ENCODE measurements at places on chromosomes 7 and 10.

GRCh38 chr10:79420974-79421688, 24.3 kb downstream of the ZCCHC24 start:
- DNase-seq, result no peak

DNA sequence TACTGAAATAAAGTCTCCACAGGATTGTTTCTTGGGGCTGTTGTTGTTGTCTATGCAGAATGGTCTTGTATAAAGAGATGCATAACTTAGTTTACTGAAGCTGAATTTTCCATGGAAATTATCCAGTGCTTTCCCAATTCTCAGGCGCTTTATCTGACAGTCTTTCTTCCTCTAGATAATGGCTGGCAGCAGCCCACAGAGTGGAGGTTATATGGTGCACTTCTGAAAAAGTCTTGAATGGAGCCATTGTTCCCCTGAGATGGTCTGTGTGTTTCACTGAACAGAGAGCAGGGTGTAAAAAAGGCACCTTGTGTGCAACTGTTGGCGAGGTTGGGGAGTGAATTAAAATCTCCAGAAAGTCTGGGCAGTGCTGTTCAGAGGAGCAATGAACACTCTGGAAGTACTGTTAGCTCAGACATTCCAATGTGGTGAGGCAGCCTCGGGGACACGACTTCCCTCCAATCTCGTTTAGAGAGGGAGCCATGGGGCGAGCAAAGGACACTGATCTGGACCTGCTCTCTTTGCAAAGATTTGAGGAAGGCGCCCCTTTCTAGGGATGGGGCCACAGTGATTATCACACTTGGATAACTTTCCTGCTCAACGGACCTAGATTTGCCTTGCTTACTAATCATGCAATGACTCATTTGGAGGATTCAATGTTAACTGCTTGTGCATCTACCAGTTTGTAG, 2.0 kb upstream of the PLCE1 start:
- no peak for DNase-seq

GRCh38 chr7:122896509-122896908, 10.2 kb upstream of the CADPS2 start:
- no peak for DNase-seq

GRCh38 chr7:80646083-80646865, 7.8 kb downstream of the CD36 start:
- DNase-seq, result no peak

DNA sequence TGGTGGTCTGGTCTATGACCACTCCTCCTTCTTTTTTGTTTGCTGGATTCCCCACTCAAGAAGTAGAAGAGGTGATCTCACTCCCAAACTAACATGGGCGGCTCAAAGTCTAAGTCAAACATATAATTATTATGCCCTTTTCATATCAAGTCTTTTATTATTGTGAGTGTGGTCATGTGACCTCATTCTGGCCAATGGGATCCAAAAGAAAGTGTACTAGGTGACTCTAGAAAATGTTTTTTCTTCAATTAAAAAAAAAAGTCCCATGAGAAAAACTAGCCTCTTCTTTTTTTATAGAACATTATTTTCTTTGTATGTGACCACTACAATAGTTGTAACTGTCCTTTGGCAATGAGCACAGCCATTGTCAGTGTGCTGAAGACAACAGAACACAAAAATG, 772.7 kb downstream of the KCNMA1 start:
- DNase-seq, result no peak

DNA sequence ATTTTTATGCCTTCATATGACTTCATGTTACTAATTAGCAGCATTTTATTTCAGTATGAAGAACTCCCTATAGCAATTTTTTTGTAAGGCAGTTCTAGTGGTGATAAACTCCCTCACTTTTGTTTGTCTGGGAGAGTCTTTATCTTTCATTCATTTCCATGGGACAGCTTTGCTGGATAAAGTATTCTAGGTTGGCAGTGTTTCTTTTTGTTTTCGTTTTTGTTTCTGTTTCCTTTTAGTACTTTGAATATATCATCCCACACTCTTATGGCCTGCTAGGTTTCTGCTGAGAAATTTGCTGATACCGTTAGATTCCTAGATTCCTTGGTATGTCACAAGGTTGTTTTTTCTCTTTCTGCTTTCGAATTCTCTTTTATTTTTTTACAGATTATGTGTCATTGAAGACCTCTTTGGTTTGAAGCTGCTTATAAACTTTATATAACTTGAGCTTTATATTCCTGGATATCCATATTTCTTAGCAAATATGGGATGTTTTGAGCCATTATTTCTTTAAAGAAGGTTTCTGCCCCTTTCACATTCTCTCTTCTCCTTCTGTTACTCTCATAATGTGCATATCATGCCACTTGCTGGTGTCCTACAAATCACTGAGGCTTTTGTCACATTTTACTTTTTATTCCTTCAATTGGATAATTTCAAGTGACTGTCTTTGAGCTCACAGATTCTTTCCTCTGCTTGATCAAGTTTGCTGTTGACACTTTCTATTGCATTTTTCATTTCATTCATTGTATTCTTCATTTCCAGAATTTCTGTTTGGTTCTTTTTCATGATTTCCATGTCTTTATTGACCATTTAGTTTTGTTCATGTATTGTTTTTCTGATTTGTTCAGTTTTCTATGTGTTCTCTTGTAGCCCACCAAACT, 28.9 kb upstream of the AHR start:
- no peak for DNase-seq

DNA sequence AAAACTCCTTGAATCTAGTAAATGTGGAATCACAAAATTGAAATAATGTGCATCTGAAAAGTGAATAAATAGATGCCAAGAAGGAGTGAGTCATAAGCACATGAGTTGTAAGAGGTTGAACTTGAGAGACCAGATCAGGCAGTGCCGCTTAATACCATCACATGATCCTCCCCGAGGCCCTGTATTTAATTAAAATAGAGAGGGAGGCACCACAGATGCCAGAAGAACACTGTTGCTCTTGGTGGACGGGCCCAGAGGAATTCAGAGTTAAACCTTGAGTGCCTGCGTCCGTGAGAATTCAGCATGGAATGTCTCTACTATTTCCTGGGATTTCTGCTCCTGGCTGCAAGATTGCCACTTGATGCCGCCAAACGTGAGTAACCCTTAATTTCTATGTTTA, at the start of gene GPNMB:
GPNMB (plus strand) TSS at position 221 of the 400 bp plus-strand sequence; CDS start at position 304, 83 bp downstream.
- DNase-seq, result no peak

GRCh38 chr7:8442051-8442813, 8.8 kb downstream of the NXPH1 start:
- DNase-seq, result no peak

DNA sequence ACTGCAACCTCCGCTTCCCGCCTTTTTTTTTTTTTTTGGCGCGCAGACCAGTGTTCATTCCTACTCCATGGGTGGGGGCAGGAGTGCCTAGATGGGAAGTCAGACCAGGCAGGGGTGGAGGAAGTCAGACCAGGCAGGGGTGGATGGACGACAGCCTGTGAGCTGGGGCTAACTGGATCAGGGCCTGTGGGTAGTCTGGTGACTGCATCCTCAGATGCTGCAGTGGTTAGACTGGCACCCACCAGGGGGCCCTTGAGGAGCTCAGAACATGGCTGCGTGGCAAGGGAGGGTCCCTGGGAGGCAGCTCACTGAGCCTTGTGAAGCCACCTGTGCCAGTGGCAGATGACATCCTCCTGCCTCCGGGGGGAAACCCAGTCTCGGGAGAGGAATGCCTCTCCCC, 35.1 kb downstream of the RCC1L start:
- DNase-seq, result no peak
